ENCODE measurements at places on chromosomes 13 and 19.

DNA sequence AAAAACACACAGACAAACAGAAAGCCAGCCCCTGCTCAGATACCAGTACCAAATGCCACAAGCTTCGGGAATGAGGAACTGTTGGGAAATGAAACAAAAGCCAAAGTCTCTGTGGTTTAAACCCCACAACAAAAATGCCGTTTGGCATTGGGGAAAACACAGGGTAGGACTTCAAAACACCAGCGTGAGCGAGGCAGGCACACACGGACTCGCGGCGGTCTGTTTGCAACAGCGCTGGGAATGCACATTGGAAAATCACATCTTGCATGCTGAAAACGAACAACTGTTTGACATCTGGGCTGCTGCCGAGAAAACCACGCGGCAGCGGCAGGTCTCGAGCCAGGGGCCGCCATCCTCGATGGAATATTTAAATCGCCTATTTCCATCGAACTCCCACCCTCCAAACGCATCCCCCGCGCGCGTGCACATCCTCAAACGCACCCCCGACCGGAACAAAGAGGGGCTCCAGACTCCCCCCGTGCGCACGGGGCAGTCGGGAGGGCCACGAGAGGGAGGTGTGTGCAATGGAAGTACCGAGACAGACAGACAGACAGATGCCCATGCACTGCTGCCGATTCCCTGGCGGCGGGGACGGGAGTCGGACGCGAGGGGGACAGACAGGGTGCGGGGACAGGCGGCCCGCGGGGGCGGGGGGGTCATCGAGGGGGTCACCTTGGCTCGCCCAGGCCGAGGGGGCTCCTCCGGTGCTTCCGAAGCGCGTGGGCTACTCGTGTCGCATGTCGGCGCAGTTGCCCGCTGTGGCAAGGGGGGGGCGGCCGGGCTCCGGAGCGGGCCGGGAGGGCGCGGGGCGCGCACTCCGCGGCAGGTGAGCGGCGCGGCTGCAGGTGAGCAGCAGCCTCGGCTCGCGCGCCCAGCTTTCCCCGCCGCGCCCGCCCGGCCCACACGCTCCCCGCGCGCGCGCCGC, at the start of gene GPR12:
Gene GPR12, minus strand, starts transcription at position 880 of the 925 bp plus-strand sequence. CDS start 959 bp downstream, outside the sequence.
- DNase-seq = no peak

GRCh38 chr13:39928261-39928660, 272.8 kb downstream of the COG6 start:
- DNase-seq = no peak

DNA sequence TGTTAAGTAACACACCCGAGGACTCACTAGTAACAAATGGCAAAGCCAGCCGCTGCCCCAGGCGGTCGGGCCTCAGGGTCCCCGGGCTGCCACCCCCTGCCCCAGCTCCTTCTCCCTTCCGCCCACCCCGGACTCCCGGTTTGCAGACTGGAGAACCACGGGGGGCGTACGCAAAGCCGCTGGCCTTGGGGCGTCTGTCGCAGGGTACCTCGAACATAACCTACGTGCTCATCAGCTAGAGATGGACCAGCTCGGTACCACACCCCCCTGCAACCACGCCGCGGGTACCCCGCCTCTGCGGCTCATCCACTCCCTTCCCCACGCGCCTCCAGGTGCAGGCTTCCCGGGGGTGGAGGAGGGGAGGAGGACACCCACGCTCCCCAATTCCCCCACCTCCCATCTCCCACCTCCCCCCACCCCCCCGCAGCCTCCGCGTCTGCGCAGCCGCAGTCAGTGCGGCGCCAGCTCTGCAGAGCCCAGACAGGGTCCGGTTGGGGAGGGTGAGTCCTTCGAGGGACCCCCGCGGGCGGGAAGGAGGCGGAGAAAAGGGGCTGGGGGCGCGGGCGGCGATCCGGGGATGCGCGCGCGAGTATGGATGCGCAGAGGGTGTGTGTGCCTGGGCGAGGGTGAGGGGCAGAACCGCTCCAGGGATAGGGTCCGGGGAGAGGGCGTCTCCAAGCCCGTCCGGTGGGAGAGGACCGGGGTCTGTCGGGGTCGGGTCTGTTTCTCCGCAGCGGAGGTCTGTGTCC, at the start of gene SMIM17:
Gene SMIM17, plus strand, starts transcription at position 449 of the 749 bp plus-strand sequence. CDS start 2,509 bp downstream, outside the sequence.
- DNase-seq = no peak

- no peak for DNase-seq
Measured at GRCh38 chr13:24680258-24680920, at the start of gene ATP12A. ATP12A (plus strand) TSS chr13:24680408; CDS start chr13:24680744, 336 bp downstream.

DNA sequence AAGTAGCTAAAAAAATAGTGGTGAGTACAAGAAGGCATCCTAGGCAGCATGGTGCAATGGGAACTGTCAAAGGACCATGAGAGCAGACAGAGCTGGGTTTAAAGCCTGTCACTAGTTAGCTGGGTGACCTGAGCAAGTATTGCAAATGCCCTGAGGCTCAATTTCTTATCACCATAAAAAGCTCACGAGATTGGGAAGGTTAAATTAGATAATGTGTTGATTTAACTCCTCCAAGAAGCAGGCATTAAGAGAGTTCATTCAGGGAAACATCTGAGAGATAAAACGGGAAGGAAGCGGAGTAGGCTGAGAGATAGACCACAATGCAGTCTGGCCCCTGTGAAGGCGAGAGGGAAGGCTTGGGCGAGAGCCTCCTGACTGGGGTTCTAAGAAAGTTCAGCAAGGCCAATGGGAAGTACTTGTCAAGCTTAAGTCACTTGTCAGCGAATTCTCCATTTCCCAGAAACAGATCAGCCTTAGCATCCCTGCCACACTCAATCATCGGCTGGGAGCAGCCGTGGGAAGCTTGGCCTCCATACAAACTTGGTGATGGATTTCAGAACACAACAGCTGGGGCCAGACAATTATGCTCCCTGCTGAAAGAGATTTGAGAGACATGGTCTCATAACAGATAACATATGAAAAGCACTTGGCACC, 105.5 kb downstream of the POU4F1 start:
- no peak for DNase-seq

- DNase-seq = no peak
Measured at GRCh38 chr13:68428292-68428691, 1198.2 kb upstream of the PCDH9 start.

DNA sequence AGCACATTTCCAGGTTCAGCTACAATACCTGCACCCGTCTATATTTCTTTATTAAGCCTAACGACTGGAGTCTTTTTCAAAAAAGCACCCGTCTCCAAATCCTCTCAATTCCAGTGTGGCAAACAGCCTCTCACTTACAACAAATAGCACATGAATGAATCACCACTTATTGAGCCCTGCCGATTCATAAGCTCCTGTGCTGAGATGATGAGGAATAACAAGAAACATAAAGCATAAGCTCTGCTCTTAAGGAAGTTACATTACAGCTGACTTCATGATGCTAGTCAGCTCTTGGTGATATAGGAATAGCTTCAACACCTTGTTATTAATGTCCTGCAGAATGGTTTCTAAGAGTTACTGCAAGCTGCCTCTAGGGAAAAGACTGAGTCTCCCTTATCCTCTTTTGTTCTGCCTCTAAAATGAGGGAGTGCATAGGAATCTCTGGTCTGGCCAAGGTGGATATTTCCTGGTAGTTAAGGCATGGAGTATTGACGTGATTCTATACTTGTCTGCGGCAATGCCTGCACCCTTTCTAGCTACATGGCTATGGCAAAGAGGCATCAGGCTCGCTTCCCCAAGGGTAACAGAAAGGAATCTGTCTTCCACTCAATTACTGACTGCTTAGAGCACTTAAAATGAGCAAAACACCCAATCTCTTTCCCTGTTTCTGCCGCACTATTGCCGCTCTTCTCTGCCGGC, 195.7 kb downstream of the KLF12 start:
- no peak for DNase-seq

GRCh38 chr13:113981194-113981605, 7.3 kb upstream of the C13orf46 start:
- no peak for DNase-seq

DNA sequence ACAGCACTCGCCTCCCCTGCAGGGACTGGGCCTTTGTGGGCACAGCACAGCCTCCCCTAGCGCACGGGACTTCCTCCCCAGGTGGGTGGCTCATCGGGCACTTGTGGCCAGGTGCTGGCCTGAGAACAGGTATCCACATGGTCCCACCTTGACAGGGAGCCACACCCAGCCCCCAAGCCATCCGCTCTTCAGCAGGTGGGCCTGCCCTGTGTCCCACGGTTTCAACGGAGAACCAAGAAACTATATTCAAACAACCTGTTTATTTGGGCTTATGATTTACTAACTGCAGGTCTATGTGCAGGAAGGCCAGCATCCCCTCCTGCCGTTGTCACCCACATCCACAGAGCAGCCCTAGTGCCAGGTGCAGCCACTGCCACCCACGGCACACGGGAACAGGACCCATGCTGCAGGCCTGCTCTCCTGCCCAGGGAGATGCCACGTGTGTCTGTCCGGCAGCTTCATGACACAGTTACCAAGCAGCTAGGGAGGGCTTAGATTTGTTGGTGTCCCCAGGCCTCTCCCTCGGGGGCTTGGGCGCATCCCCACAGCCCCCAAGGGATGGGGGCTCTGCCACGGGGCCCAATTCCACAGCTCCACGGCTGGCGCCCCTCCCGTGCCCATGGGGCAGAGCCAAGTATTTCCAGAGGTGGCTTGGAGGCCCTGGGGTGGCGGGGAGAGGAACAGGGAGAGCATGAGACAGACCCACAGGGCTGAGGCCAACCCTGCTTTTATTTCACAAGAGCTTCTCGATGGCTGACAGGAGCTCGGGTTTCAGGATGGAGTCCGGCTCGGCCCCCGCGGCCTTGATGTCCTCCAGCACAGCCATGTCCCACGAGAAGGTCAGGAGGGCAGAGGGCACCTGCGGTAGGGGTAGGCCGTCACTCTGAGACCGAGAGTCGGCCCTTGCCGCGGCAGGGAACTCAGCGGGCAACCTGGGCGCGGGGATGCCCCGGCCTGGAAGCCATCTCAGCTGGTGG, 12.5 kb downstream of the UBXN6 start:
- no peak for DNase-seq

DNA sequence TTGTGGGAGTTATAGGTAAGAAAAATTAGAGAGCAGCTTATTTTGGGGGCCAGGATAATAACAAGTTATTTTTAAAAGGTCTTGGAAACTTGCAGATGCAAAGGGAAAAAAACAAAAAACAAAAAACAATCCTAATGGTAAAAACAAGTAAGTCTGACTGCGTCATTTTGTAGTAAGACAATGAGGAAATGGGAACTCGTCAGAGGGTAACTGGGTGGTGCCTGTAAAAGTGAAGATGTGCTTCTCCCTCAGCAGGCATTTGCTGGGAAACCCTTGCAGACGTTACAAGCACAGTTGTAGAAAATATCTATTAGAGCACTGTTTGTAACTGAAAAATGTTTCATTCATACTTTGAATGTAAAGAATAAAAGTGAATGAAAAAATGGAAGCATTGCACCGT, 2.2 kb upstream of the TNFSF13B start:
- DNase-seq = no peak

DNA sequence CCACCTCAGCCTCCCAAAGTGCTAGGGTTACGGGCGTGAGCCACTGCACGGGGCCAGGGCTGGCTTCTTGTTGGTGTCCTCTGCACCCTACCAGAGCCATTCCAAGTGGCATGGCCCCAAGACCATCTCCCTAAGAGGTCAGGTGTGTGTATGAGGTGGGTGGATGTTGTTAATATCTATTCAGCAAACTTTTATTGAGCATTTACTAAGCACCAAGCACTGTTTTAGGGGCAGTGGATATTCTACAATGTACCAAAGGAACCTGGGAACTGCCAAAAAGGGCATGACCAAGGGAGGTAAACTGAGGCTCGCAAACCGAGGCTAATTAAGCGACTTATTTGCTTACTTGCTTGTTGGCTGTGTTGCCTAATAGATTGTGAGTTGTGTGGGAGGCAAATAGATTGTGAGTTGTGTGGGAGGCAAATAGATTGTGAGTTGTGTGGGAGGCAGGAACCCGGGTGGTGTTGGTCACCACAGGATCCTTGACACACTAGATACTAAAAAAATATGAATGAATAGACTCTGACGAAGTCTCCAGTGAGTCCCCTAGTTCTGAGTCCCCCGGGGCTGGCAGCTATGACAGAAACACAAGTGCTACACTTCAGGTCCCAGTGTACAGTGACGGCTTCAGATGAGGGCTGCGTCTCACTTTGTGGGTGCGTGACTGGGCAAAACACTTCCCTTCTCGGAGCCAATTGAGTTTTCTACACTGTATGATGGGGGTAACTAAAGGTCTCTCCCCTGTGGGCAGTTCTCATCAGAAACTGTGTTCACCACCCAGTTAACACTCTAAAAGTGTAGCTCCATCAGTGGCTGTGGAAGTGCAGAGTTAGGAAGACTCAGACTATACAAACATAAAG, 5.0 kb upstream of the BICRA start:
- DNase-seq = no peak

GRCh38 chr13:110246530-110246929, 60.4 kb downstream of the COL4A1 start:
- DNase-seq = no peak

GRCh38 chr13:111177081-111177711, 62.1 kb downstream of the ARHGEF7 start:
- peak; percentile 79 for DNase-seq

- no peak for DNase-seq
Measured at GRCh38 chr13:59680429-59681024, 483.2 kb downstream of the DIAPH3 start.

DNA sequence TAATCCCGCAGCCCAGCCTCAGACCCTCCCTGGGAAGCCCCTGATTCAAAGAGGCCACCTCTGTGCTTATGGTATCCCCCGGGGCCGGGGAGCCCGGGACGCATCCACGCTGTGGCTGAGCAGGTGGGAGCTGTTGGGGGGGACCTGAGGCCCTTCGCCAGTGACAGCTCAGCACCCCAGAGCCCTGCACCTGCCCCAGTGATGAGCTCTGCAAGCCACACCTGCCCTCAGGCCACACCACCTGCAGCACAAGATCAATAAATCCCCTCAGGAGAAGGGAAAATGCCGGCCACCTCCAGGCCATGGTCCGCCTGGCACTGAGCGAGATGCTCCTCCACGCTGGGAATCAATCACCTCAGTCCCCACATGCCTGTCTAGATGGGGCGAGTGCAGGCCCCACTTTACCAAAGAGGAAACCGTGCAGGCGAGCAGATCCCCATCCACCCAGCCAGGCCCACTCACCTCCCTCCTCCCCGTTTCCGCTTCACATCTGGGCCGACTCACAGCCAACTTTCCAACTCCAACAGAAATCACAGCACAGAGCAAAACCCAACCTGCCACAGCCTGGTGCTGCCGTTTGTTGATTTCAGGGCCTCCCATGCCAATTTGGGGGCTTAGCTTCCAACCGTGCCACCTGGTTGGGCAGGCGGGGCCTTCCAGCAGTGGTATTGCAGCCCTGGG, 12.8 kb downstream of the MOB3A start:
- DNase-seq = no peak

DNA sequence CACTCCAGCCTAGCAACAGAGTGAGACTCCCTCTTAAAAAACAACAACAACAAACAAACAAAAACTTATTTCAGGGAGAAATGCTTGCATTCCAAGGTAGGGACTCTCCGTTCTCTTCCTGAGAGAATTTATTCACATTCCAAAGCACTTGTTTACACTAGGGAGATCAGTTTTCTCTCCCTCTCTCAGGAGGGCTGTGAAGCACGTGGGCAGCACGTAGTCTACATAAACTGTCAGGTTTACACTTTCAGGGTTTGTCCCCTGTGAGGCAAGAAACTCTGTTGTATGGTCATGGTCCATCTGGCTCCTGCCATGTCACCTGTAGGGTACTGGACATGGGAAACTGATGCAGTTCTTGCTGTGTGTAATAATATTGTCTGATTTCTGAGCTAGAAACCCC, 31.6 kb downstream of the WDR87 start:
- DNase-seq = no peak
